ENCODE measurements at places on chromosomes 4 and X. TPM values are rescaled to one million over a fixed set of nuclear protein-coding genes. Genes with fewer than 3 reads are reported as not detected.
A peak's percentile ranks its signal among the peaks of the same experiment; 100 is the strongest.

GC gene
- not detected for total RNA-seq

- DNase-seq: no peak
Measured at GRCh38 chrX:2397229-2398063, 103.3 kb downstream of the DHRSX start.

DNA sequence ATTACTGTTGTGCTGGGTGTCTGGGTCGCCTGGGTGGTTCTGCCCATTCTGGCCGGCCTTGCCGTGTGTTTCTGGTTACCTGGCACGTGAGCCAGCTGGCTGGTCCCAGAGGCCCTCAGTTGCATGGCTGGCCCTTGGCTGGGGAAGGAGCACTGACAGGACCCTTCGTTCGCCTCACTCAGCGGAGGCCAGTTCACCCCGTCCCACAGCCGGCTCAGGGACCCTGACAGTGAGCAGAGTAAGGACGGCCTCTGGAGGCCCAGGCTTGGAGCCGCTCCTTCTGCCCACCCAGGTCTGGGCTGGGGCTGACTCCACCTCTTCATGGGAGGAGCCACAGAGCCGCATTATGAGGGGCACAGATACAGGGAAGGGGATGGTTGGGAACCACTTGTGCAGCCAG lies 20.3 kb upstream of the HGFAC start:
- DNase-seq: no peak

DNA sequence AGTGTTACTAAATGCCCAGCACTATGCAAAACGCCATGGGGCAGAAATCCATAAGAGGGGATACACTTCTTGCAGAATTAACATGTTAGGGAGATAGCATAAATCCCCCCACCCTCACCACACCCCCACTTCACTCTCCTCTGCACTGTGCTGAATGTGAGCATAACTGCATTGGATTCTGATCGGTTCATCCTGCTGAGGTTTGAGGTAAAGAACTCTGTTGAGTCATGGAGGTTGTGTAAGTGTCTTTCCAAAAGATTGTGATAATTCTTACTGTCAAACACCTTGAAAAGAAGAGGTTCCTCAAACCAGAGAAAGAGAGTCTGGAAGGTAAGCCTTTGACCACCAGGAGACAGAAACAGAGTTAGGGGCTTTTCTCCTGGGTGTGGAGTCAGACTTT lies 43.6 kb downstream of the RBM47 start:
- DNase-seq: peak; percentile 28
